ENCODE measurements at places on chromosomes 11 and 22.

GRCh38 chr11:22433094-22433455 lies 94.9 kb downstream of the SLC17A6 start:
- DNase-seq: no peak

- DNase-seq: peak; percentile 67
Measured at GRCh38 chr22:46803031-46803880, 40.8 kb downstream of the TBC1D22A start.

DNA sequence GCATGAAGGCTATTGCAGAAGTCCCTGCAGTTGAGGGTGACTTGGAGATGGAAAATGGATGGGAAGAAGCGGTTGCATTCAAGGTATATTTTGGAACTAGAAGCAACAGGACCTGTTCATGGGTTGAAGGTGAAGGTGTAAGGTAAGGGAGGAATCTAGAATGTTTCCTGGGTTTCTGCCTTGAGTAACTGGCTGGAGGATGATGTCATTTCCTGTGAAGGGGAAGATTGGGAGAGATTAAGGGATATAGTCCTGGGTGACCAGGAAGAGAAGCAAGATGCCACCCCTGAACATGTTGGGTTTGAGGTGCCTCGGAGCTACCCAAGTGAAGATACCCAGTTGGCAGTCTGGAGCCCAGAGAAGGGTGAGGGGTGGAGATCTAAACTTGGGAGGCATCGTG lies 12.1 kb upstream of the MOGAT2 start:
- DNase-seq: no peak

DNA sequence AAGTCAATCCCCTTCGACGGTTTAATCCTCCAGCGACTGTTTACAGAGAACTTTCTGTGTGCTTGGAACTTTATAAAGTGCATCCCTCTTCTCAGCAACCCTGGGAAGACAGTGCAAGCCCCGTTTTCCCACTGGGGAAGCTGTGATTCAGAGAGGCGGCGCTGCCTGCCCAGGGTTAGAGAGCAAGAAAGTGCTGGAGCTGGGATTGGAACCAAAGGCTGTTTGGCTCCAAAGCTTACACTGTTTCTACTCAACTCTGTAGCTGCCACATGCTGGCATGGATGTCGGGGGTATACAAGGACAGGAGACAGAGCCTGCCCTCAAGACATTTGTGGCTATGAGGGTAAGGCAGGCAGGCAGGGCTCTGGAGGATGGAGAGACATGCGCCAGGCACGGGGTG lies 13.0 kb downstream of the FBLN1 start:
- no peak for DNase-seq

- DNase-seq: no peak
Measured at GRCh38 chr22:36423461-36424404, 36.0 kb upstream of the MYH9 start.

- DNase-seq: no peak
Measured at GRCh38 chr11:73662445-73663157, 16.2 kb downstream of the PLEKHB1 start.

DNA sequence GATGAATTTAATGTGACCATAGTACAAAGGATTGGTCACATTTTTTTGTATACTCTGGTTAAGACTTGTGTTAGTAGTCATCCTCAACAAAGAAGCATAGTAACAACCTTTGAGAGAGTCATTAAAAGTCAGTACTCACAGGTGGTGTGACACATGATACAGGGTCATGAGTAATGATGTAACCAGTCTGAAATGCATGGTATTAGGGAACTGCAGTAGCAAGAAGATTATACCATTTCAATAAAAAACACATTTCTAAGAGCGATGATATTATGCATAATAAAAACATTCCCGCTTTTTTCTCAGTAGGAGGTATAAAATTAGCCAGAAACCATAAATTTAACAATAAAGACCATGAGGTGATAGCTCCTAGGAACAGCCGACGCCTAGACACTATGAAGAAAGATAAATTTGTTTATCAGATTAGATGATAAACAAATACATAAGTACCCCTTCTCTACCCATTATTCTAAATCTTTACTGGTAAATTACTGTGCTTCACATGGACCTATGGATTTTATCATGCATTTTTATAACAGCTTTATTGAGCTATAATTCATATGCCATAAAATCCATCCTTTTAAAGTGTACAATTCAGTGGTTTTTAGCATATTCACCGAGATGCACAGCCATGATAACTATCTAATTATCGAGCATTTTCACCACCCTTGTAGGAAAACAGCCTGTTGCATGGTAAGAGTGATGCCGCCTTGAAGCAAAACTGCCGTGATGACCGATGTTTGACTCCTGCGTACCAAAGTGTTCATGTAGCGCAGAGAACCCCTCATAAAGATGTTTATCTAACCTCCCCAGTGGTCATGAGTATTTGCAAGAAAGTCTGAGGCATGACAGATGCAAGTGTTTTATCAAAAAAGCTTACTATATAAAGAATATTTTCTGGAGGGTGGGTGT lies 41.8 kb downstream of the TMPRSS5 start:
- DNase-seq: no peak

GRCh38 chr11:65932558-65932919 lies 12.7 kb upstream of the TSGA10IP start:
- no peak for DNase-seq

DNA sequence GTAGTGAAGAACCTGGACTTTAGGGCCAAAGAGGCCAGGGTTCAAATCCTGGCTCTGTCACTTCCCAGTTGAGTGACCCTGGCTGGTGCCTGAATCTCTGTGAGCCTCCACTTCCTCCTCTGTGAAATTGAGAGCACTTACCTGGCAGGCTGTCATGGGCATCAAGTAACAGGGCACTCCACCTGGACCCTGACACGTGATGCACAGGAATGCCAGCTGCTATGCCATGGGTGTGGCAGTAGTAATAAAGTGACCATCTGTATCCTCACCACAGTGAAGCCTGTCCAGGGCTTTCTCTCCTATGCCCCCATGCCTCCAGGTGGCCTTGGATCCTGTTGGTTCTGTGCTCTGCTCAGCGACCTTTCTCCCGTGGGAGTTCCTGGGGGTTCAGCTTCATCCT lies 29.8 kb upstream of the PPP6R3 start:
- no peak for DNase-seq

- DNase-seq: no peak
Measured at GRCh38 chr11:18016789-18017188, 3.9 kb upstream of the SERGEF start.

DNA sequence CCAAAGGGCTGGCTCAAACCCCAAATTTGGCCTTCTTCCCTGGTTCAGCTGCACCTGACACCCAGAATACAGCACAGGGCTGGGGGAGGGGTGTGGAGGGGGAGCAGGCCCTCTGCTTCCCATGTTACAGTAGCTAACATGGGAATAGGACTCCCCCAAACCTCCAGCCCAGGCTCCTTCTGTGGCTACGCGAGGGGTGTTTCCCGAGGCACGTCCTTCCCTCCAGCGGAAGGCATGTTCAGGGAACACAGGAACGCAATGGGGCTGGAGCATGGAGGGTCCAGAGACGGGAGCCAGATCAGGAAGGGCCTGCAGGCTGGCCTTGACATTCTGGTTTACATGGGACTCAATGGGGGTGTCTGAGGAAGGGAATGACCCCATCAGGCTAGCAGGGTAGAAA lies 11.8 kb upstream of the IGLL1 start:
- DNase-seq: no peak

- no peak for DNase-seq
Measured at GRCh38 chr11:33657757-33658156, 42.9 kb downstream of the C11orf91 start.

DNA sequence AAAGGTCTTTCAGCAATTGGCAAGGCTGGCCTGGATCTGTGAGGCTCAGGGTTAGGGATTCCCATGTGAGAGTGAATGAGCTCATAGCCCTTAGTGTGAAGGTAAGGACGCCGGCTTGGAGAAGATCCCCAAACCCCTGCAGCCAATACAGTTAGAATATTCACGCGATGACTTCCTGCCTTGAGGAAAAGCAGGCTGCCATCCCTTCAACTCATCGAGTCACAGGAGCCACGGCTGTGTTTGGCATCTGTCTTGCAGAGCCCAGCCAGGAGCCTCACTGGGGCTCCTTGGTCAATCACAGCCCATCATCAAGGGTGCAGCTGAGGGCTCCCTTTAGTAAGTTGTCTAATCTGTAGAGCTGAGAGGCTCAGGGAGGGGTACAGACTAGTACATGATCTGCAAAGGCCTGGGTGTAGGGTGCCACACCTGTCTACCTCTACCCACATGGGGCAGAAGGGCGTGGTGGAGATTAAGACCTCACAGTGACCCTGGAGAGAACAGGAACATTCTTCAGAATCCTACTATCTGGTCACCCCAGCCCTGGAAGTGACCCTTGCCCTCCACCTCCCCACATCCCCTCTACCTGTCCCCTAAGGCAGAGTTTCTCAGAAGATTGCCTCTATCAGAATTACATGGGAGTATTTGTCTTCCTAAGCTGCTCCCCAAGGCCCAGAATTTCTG lies 18.5 kb downstream of the IL10RA start:
- no peak for DNase-seq

- peak; percentile 36 for DNase-seq
Measured at GRCh38 chr22:24433828-24434470, 6.5 kb downstream of the ADORA2A start.

GRCh38 chr11:44450295-44450932 lies 115.0 kb upstream of the CD82 start:
- DNase-seq: no peak

GRCh38 chr11:17814546-17814945 lies 80.0 kb downstream of the KCNC1 start:
- no peak for DNase-seq

- no peak for DNase-seq
Measured at GRCh38 chr11:62104816-62105653, 18.8 kb upstream of the INCENP start.

DNA sequence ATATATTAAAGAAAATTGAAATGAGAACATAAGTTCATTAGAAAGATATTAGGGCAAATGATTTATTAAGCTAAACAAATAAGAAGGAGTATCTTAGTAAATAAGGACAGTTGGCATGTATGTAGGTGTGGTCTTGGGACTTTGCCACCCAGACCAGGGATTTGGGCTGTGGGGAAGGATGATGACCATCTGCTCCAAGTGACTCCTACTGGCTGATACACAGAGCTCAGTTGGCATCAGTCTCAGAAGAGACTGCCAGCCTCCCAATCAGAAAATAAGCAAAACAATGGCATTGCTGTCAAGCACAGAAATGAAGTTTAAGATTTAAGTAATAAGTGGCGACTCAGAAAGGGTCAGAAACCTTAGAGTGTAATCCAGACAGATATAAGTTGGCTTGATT lies 49.5 kb downstream of the PAX6 start:
- no peak for DNase-seq

DNA sequence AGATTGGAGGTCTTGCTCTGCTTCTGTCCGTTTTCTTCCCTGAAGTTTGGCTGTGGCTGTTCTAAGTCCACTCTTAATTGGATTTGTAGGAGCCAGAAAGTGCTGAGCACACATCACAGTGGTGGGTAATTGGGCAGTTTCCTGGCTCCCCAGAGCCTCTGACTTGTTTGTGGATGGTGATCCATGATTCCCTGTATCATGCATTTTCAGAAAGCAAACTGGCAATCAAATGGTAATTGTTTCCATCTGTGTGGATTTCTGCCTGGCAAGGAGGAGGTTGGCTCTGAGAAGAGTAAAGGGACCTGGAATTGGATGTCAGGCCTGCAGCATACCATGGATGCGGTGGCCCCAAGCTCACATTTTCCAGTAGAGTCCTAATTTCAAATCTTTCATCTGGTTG lies 49.5 kb downstream of the PPFIBP2 start:
- no peak for DNase-seq

GRCh38 chr11:16494918-16495691 lies 138.8 kb upstream of the SOX6 start:
- no peak for DNase-seq

- DNase-seq: no peak
Measured at GRCh38 chr11:123745764-123746451, 4.4 kb upstream of the ZNF202 start.

- DNase-seq: no peak
Measured at GRCh38 chr22:45784357-45785277, 113.0 kb downstream of the ATXN10 start.

GRCh38 chr11:70891844-70892380 lies 360.5 kb downstream of the SHANK2 start:
- no peak for DNase-seq

- DNase-seq: no peak
Measured at GRCh38 chr22:41900652-41901312, 14.1 kb downstream of the SHISA8 start.

- no peak for DNase-seq
Measured at GRCh38 chr22:29641042-29641699, 37.7 kb downstream of the NF2 start.

DNA sequence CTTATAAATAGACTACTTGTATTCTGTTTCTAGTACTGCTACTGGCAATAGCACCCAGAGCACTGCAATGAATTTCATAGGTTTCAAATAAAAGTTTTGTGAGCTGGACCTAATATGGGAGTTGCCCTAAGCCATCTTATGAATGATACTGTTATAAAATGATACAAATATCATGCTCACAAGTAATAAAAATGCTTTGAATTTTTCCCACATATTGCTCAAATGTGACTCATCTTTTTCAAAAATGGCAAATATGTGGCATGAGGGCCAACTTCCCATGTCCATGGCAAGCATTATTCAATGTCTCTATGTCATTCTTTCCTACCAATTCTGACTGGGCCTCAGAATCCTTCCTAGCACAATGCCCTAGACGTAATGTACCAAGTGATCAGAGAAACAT lies 137.6 kb downstream of the TRPC6 start:
- no peak for DNase-seq

Measured in T-helper 17 cell (primary cell).